Prostate gland (tissue), 2 donors: ENCODE measurements at places on chromosomes 2 and 18. TPM values are rescaled to one million over a fixed set of nuclear protein-coding genes. Genes with fewer than 3 reads are reported as not detected.

The GREB1L gene
- total RNA-seq: 2.0 TPM

The GTF3C2 gene
- total RNA-seq: 66.1 TPM

The ASPRV1 gene
- total RNA-seq: 10.3 TPM

The COL4A3 gene
- 7.0 TPM for total RNA-seq

The TMEM200C gene
- 0.50 TPM for total RNA-seq

DNA sequence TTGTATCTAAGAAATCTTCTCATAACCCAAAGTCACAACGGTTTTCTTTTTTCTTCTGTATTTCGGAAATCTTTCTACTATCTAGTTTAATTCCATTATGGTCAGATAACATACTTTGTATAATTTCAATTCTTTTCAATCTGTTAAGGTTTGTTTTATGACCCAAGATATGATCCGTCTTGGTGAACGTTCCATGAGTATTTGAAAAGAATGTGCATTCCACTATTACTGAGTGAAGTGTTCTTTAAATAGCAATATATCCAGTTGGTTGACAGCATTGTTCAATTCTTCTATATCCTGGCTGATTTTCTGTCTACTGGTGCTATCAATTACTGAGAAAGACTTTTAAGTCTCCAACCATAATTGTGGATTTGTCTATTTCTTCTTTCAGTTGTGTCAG is 414.5 kb downstream of the TNS1 start:
- no peak for DNase-seq

GRCh38 chr2:200454927-200455801 is 54.7 kb downstream of the KCTD18 start:
- DNase-seq: no peak

DNA sequence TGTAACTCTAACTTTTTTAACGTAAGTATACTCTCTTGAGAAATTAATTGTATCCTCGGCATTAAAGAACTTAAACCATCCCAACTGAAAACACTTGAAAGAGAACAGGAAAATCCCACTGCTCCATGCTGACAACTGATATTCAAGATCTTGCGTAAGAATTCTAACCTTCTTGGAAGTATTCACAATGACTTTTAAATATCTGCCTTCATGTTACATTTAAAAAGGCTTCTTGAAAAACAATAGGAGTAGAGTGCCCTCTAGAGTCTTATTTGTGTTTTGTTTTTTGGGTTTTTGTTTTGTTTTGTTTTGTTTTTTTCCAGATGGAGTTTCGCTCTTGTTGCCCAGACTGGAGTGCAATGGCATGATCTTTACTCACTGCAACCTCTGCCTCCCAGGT is 65.4 kb upstream of the DNAJC10 start:
- DNase-seq: no peak

- DNase-seq: no peak
Measured at GRCh38 chr2:12737738-12738485, 21.2 kb downstream of the TRIB2 start.

DNA sequence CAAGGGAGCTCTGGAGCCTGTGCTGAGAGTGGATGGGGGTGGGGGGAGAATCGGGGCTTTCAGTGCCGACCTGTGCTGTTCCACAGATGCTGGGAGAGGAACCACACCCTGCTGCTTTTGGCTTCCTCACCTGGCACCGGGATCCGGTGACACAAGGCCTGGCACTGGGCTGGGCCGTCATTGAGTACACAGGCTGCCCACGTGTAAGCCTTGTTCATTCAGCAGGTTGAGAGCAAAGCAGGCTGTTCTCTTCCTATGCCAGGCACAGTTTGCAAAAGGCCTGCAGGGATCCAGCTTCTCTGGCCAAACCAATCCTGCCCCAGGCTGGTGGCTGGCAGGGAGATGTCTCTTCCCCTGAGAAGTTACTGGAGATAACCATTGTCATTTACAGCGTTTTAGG is 17.1 kb downstream of the TRIB2 start:
- peak; percentile 91 for DNase-seq
